ENCODE measurements at places on chromosomes 1 and 21.

GRCh38 chr1:85544689-85545215, 35.8 kb upstream of the CCN1 start:
- DNase-seq = no peak

DNA sequence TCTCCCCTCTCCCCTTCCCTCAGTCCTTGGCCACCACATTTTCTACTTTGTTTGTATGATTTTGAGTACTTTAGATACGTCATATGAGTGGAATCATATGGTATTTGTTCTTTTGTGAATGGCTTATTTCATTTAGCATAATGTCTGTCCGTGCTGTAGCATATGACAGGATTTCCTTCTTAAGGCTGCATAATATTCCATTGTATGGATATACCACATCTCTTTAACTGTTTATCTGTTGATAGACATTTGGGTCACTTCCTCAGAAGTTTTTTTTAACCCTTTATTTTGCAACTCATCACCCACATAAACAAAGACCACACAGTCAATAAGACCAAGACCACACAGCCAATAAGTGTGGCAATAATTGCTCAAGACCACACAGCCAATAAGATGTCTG, 24.9 kb downstream of the FAM163A start:
- DNase-seq = no peak

DNA sequence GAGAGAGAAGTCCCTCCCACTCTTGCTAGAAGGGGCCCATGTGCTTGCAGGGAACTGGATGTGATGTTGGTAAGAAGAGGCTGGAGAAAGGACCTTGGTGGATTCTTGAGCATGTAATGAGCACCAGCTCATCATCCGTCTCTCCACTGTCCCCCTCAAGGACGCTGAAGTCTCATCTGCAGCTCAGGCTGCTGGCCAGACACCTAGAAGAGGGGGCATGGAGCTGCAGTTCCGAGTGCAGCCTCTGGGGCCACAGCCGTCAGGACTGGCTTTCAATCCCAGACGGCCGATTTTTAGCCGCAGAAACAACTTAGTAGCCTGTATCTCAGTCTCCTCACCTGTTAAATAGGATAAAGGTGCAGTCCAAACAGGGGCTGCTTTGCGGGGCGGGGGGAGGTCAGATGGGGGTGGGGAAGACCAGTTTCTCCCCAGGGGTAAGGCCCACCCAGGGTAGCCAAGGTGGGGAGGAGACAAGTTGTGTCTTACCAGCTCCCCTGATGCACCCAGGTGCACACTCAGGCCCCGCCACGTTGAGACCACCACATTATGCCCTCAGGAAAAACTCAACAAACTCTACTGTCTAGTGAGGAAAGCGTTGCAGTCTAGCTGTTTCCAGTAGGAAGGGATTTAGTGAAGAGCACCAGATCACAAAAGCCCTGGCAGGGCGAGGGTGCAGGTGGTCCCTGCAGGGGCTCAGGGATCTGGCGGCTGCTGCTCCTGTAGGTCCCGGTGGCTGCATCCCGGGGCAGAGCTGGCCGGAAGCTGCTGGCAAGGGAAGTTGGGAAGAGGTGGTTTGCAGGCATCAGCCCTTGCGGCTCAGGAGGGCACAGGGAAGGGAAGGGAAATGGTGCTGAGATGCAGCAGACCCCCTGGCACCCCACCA, 29.5 kb downstream of the LDLRAP1 start:
- DNase-seq = no peak

DNA sequence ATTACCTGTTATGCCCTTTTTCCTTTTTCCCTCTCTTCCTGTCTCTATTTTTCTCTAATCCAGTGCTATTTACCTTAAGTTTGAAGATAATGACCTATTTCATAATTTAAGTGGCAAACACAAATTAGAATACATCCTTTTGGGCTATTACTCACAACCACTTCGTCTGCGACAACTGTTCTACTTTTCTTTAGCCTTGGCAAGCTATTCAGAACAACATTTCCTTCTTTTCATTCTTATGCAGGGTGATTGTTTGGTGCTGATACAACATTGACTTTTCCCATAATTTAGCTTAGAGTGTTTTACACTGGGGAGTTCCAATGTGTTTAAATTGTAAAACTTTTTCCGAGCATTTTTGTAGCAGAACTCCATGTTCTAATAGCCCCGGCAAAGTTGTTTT, 86.6 kb upstream of the S1PR1 start:
- no peak for DNase-seq

DNA sequence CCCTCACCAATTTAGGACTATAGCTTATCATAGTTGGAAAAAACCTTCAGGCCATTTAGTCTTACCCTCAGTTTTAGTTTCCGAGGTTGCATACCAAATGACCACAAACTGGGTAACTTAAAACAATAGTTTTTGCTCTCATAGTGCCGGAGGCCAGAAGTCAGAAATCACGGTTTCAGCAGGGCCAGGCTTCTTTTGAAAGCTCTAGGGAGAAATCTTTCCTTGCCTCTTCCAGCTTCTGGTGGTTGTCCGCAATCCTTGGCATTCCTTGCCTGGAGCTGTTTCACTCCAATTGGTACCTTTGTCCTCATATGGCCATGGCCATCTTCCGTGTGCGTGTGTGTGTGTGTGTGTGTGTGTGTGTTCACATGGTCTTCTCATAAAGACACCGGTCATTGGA, 12.4 kb upstream of the PLXNA2 start:
- DNase-seq = no peak

DNA sequence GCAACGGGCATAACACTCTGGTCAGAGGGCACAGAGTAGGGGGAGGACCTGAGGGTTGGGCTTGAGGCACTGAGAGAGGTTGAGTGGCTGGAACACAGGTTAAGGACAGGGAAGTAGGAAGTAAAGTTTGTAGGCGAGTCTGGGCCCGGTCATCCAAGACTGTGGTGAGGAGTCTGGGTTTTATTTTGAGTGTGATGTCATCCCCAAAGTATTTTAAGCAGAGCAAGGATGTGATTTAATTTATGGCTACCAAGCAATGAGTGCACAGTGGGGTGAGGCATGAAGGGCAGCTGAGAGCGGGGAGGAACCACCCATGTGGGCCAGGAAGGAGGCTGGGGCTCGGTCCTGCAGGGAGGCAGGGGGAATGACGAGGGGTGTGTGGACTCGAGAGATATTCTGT, 11.2 kb upstream of the VWA5B1 start:
- no peak for DNase-seq
